ENCODE measurements at places on chromosomes 3 and 15.

DNA sequence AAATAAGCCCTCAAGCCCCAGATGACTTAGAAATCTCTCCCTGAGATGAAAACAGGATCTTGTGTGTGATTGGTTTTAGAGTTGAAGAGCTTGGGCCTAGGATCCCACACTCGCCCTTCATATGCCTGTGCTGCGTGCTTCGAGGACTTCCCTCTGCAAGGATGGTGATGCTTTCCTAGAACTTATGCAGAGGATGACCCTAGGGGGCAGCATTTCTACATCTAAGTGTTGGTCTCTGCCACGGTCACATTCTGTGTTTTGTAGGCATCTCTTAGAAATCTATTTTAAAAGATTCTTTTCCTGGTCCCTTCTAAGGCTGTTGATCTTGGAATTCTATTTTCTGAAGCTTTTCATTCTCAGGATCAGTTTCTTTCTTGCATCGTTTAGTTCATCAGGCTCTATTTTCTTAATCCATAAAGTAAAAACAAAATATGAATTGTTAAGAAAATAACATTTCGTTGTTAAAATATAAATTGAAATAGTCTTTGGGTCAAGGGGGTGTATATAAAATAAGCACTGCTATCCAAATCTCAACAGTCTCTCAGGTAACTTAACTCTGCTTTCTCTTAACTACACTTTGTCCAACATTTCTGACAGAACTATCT, 45.7 kb downstream of the WDR76 start:
- peak; percentile 68 for DNase-seq

DNA sequence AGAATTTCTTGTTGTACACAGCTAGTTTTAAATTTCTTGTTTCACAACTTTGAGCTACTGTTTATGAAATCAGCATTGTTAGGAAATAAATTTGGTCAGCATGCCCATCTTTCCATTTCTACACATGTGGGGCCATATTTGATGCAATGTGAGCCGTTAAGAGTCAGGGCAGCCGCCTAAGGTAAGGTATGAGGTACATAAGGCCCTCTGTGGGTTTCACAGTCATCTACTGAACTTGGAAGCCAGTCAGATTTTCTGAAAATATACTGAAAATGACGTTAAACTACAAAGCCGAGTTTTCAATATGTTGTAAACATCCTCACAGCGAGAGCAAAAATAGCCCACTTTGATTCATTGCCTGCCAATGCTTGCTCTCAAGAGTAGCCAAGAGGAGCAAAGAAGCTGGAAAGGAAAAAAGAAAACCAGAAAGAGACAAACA, 94.7 kb upstream of the PDZRN3 start:
- DNase-seq = no peak

- peak; percentile 76 for DNase-seq
Observed at GRCh38 chr15:64842096-64842939, 603 bp downstream of the PLEKHO2 start.

- no peak for DNase-seq
Observed at GRCh38 chr15:58141894-58142293, 3.7 kb downstream of the AQP9 start.

DNA sequence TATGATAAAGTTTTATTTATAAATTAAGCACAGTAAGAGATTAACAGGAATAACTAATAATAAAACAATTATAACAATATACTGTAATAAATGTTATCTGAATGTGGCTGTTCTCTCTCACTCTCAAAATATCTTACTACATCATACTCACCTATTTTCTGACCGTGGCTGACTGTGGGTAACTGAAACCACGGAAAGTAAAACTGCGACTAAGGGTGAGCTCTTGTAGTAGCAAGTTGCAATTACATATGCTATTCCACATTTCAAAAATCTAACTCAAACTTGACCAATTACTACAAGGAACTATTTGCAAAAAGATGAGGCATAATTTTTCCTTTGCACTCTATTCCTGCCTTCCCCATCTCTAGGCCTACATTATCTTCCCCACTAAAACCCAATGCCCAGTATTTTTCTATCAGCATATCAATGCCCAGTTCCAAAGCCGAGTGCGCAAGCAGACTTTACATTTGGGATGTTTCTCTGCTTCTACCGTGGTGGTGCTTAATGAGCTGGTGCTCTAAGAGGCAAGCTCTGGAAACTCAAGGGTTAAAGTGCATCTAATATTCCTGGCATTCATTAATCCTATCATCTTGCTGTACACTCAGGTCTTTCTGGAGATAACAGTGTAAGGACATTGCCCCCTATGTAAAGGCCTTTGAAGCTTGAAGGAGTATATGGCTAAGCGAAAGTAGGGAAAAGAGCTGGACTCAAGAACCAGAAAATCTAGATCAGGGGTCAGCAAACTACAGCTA, 6.7 kb downstream of the PCYT1A start:
- peak; percentile 79 for DNase-seq

- no peak for DNase-seq
Observed at GRCh38 chr3:63914312-63914711, 2.1 kb upstream of the SCAANT1 start.

Data from activated CD4-positive, alpha-beta T cell treated with anti-CD3 and anti-CD28 coated beads, Interleukin-2, amount 10 ng/mL, durations not matched to agents 24 days and 14 days (primary cell).